HCT116 (cell line): ENCODE measurements at places on chromosomes 13 and 19. TPM values are rescaled to one million over a fixed set of nuclear protein-coding genes. Genes with fewer than 3 reads are reported as not detected.
A peak's percentile ranks its signal among the peaks of the same experiment; 100 is the strongest.

F10 gene
- 4.0 TPM for total RNA-seq

LYPD3 gene
- 3.6 TPM for total RNA-seq

CEBPA gene
- 7.0 TPM for total RNA-seq

PRODH2 gene
- 0.44 TPM for total RNA-seq

APOC4 gene
- not detected for total RNA-seq

CACNG7 gene
- total RNA-seq = not detected

KLK6 gene
- total RNA-seq = 40.5 TPM

MRPL4 gene
- 146 TPM for total RNA-seq

HSPB6 gene
- total RNA-seq = 0.93 TPM

ZNF468 gene
- 12.3 TPM for total RNA-seq

CASP14 gene
- not detected for total RNA-seq

CYP4F11 gene
- total RNA-seq = 17.9 TPM

SIGLEC6 gene
- total RNA-seq = not detected

TGFBR3L gene
- total RNA-seq = 30.9 TPM

- DNase-seq = no peak
These were observed 65.1 kb upstream of the UBAC2 start for GRCh38 chr13:99135591-99135990.

DNA sequence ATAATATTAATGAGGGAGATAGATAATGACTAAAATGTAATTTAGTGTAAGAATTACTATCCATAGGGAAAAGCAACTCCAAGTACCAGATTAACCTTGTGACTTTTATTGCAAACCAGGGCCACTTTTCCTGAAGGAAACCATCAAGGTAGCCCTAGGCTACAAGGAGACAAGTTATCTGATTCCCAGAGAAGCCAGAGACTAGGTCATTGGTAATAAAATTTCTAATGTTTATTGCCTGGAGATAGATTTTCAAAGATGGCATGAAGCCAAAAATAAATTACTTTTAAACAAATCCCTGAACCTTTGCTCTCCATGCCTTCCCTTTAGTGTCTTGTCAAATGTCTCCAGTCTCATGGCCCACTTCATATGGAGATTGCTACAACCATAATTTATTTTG is 610.1 kb upstream of the SLC10A2 start:
- no peak for DNase-seq

GRCh38 chr13:71546881-71547280 is 320.1 kb downstream of the DACH1 start:
- no peak for DNase-seq

DNA sequence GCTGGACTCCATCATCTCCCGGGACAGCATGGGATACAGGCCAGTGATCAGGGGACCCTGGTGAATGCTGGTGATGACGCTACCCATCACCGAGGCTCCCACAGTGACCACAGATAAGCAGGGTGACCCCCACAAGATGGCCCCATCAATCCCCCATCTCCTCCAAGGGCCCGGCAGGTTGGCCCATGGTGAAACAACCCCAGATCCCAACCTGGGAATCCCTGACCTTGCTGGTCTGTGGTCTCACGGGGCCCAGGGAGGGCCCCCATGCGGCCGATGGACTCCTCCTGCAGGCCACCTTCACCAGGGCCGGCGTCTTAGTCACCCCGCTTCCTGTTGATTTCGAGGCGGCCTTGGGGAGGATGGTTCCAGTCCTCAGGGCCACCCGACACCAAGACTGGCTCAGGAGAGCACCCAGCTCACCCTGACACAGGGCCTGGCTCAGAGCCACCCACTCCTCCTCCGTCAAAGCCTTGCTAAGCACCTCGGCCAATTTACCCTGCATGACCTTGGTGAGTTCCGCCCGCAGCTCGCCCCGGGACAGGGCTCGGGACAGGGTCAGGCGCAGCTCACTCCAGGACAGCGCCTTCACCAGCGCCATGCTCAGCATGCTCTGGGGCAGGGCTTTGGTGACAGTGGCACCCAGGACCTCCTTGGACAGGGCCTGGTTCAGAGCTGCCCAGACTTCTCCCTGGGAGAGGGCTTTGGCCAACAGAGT is 10.0 kb downstream of the IQCN start:
- no peak for DNase-seq

DNA sequence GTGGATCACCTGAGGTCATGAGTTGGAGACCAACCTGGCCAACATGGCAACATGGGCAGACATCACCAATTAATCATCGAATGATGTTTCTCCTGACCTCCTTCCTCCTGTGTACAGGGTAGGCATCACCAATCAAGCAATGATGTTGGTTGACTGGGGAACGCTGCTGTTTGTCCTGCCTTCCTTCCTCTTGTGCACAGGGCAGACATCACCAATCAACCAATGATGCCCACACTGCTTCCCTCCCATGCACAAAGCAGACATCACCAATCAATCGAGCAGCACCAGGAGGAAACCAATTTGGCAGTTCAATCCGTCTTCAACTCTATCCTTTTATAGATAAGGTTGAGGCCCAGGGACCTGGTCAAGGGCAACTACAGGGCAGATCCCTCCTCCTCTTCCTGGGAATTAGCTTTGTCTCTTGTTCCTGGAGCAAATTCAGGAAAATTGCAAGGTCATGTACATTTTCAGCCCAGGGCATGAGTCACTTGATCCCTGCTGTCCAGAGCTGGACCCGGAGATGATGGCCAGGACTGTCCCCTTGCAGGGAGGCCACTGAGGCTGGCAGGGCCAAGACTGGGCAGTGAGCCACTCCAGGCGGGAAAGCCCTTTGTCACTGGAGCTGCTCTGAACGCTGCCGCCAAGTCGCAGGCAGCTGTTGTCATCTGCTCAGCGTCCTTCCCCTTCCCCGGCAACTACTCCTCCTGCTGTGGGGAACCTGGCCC is 5.3 kb upstream of the CSNK1G2 start:
- peak; percentile 68 for DNase-seq

DNA sequence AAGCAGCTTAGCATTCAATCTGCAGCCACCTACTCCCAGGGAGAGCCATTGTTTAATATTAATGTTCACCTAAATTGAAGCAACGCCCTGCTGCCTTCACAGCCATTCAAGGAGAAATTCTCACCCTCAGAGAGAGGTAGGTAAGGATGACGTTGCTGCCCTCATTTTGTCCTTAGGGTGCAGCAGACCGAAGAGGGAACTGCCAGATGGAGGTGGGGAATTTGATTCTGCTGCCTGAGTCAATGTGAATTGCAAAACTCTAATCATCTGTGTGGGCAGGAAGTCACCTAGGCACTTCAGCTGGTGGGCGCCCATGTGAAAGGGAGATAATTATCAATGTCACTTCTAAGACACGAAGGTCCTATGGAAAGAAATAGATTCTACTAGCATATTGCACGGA is 503.4 kb downstream of the TBC1D4 start:
- no peak for DNase-seq

DNA sequence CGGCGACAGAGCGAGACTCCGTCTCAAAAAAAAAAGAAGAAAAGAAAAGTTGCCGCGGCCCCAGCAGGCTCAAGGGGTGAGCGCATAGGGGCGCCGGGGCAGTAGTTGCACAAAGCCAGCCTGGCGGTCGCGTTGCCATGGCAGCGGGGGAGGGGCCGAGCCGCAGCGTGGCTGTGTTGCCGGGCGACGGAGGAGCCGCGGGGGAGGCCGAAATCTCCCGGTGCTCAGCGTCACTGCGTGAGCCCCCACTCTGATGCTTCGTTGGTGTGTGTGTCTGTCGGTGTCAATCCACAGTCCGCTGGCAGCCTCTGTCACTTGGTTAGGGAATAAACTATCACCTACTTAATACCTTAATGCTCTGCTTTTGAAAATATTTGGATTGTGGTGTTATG is 82.9 kb upstream of the C1QTNF9B start:
- no peak for DNase-seq

- no peak for DNase-seq
These were observed 59.0 kb downstream of the WDFY2 start for GRCh38 chr13:51643105-51643881.
